Amniotic stem cell (primary cell): ENCODE measurements at places on chromosomes 6 and 20.

GRCh38 chr6:2790588-2791449, 25.6 kb downstream of the WRNIP1 start:
- DNase-seq = peak; percentile 85

- no peak for DNase-seq
Measured at GRCh38 chr6:168546730-168547129, 105.7 kb downstream of the SMOC2 start.

DNA sequence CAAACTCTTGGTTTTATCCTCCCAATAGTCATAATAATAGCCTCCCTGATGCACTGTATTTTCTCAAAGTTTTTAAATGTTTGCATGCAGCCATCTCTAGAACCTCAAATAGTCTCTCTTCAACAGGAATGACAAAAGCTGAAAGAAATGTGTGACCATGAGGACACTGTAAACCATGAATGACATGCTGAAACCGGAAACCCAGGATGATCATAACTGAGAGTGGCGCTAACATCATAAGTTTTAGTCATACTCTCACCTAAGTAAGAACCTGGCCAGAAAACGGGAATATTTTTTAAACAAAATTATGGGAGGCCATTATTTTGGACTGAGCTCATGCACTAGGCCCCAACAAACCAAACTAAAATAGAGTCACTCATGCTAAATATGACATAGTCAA, 278.4 kb upstream of the STXBP5 start:
- no peak for DNase-seq

DNA sequence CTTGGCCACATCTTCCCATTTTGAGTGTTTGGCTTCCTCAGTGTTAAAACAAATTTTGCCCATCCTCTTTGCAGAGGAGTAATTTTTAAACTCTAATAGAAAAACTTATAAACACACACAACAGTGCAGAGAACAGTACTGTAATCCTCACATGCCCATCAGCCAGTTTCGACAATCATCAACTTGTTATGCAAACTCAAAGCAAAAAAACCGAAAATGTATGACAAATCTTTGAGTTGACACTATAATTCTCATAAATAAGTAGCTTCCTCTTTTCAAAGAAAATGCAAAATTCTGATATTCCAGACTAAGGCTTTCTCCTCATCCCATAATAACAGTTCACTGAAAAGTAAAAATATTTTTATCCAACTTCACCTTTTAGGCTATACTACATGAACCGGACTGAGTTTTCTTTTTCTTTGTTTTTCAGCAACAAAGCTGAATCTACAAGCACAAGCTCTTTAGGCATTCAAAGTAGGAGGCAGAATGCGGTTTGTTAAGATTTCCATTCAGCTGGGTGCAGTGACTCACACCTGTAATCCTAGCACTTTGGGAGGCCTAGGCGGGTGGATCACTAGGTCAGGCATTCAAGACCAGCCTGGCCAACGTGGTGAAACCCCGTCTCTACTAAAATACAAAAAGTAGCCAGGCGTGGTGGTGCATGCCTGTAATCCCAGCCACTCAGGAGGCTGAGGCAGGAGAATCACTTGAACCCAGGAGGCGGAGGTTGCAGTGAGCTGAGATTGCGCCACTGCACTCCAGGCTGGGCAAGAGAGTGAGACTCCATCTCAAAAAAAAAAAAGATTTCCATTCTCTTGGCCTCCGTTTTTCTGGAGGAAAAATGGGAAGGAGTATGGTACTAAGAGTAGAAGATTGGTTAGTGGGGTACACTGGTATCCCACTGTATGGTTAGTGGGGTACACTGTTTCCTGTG, 74.8 kb downstream of the GCNT2 start:
- DNase-seq = no peak

GRCh38 chr6:57207141-57207540, 15.0 kb downstream of the RAB23 start:
- DNase-seq = no peak

GRCh38 chr6:31713991-31714684, 1.0 kb upstream of the LY6G6D start:
- no peak for DNase-seq

DNA sequence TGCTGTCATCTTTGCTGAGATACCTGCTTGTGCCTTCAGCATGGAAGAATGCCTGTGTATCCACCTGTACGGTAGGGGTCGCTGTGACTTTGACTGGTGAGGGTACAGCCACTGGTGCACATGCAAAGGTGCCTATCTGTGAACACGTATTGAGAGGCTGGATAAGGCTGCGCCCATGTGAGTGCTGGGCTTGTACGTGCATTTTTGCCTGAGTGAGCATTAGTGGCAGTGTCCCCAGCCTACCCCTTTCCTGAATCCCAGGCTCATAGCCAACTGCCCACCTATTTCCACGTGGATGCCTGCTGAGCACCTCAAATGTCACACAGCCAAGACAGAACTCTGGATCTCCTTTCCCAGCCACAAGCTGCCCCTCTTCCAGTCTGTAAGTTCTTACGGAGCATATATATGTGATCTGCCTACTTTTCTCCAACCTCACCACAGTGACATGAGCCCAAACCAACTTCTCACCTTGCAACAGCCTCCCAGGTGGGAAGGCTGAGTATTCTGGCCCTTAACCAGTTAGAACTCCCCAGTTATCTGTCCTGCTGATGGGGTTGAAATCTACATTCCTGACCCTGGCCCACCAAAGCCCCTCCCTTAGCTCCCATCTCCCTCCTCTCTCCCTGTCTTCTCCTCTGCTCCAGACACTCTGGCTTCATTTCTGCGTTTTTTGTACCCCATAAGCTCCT, 1.1 kb upstream of the SLC2A10 start:
- no peak for DNase-seq

- no peak for DNase-seq
Measured at GRCh38 chr6:23013776-23014175, 444.4 kb downstream of the HDGFL1 start.

DNA sequence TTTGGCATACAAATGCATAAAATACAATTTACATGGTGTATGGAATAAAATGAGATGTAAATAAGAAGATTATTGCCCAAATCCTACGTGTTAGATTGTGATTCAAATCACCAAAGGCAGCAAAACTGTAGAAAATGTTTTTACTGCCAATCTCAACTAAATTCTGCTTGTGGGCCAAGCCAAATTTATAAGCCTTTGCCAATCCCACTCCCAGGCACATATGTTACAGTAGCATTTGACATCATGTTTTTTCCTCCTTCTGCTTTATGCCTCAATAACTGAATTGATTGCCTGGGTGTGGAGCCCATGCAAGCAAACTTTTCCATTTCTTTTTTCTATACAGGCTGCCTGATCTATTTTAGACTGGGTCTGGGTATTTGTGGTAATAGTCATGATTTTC, 36.3 kb upstream of the LRRC1 start:
- no peak for DNase-seq

DNA sequence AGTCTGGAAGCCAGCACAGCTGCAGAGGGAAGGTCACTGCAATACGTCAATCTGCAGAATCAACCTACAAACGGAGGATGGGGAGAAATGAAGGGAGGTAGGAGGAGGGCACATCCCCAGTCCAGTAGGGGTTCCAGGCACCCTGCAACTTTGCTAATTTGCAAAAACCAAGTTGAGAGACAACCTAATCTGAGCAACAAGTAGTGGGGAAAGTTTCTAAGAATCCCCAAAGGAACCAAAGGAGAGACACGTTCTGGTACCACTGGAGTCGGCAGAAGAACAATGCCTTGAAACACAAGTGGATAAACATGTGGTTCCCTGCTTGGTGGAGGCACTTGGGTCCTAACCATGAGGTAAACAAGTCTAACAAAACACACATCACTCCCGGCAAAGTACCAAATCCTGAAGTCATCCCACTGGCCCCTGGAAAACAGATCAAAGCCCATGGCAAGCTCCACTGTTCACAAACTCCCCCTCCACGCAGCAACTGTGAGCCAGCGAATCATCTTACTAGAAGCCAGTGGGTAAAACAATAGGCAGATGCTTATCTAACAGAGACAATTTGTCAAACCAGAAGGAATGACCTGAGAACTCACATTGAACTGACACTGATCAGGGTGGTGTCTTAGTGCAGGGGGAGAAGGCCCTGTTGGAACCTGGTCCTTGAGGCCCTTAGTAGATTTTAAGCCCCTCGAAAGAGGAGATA, 4.7 kb downstream of the MRPS18A start:
- no peak for DNase-seq

DNA sequence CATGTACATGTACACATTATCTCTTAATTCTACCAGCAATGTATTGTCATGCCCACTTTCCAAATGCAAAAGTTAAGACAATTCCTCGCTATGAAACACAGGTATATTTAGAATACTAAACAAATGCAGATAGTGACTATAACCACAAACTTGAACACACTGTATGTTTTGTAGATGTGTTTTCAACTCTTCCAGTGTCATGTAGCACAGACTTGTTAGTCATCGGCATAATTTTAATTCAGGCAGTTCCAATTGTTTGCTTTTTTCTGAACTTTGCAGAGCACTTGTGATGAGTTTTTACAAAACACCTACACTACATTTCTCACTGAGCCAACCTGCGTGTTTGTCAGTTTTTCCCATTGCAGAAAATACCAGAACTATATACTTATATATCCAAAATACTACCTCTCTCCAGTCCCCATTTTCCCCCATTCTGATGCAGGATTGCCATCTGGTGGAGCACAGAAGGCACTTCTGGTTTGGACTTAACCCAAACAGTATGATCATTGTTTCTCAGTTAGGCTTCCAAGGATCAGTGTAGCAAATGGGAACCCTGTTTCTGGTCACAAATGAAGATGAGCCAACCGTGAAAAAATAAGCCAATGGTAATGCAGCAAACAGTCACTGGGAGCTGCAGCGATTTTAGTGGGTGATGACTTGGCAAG, 143.4 kb downstream of the ADGRB3 start:
- DNase-seq = no peak

- no peak for DNase-seq
Measured at GRCh38 chr20:49634116-49634515, 66.2 kb upstream of the PTGIS start.

DNA sequence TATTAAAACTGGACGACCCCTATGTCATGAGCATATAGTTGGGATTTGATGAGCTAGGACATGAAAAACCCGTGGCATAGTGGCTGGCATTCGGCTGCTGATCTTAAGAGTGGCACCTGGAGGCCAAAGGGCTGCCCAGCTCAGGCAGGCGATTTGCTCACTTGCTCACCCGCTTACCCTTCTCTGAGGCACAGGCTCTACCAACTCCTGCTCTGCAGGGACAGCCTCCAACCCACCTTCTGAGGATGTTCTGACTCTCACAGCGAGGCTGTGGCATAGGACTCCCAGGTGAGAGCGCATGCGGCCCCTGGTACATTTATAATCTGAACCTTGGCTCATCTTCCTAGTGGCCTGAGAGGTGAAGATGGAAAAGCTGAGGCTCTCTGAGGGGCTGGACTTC, 995 bp downstream of the RSPO4 start:
- no peak for DNase-seq

DNA sequence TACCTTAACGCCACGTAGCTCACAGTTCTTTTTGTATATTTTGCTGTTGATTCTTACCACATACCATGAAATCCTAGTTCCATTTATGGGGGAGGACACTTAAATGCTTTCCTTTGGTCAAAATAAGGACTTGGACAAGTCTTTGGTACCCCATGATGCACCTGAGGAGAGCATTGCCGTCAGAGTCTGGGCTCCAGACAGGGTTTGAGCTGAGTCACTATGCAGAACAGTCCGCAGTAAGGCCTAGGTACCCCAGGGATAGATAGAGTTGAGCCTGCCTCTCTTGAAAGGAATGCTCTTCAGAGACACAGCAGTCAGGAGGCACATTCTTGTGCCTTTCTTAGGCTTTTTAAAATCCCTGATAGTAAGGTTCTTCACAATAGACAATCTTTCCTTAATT, 6.0 kb downstream of the PARD6B start:
- no peak for DNase-seq

GRCh38 chr6:11556309-11556708, 18.8 kb downstream of the TMEM170B start:
- DNase-seq = no peak

DNA sequence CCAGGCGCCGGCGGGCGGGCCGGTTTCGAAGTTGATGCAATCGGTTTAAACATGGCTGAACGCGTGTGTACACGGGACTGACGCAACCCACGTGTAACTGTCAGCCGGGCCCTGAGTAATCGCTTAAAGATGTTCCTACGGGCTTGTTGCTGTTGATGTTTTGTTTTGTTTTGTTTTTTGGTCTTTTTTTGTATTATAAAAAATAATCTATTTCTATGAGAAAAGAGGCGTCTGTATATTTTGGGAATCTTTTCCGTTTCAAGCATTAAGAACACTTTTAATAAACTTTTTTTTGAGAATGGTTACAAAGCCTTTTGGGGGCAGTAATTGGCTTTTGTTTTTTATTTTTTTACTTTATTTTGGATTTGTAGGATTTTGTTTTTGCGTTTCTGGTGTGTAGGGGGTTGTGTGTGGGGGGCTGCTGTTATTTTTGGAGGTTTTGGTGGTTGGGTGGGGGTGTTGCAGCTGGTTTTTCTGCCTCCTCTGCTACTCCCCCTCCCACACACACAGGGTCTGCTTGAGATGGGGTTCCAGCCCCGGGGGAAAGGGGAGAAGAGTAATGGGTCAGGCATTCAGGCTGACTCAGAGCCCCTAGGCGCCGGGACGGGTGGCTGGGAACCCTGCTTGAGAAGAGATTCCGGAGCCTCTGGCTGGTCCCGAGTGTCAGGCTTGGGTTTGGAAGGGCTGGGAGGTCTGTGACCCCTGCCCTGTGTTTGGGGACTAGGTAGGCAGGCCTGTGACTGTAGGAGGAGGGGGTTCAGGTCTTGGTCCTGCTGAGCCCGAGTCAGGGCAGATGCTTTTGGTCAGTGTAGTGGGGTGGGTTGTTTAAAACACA, 2.0 kb downstream of the CEBPB start:
- peak; percentile 73 for DNase-seq

DNA sequence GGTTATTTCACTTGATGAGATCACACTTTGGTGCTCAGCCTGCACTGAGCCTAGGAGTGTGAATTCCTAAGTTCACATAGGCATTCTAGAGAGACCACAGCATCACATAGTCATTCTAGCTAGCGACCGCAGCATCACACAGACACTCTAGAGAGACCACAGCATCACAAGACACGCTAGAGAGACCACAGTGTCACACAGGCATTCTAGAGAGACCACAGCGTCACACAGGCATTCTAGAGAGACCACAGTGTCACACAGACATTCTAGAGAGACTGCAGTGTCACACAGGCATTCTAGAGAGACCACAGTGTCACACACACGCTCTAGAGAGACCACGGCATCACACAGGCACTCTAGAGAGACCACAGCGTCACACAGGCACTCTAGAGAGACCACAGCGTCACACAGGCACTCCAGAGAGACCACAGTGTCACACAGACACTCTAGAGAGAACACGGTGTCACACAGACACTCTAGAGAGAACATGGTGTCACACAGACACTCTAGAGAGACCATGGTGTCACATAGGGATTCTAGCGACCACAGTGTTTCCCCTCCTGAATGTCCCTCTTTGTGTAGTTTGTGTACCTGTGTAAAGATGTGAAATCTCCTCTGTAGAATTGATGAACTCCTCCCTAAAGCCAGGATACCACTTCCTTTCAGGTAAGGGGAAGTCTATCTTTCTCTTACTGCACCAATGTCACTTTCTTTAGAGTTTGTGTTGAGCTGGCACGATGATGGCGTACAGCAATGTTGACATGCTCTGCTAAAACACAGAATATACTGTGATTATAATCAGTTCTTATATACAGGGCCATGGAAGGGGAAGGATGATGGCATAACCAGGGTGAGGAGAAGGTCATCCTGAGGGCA, 169.4 kb downstream of the ZDHHC14 start:
- DNase-seq = no peak
